ENCODE measurements at places on chromosomes 1 and 21.
A peak's percentile ranks its signal among the peaks of the same experiment; 100 is the strongest.

- no peak for DNase-seq
These were observed 3.9 kb upstream of the SFN start for GRCh38 chr1:26858891-26859640.

DNA sequence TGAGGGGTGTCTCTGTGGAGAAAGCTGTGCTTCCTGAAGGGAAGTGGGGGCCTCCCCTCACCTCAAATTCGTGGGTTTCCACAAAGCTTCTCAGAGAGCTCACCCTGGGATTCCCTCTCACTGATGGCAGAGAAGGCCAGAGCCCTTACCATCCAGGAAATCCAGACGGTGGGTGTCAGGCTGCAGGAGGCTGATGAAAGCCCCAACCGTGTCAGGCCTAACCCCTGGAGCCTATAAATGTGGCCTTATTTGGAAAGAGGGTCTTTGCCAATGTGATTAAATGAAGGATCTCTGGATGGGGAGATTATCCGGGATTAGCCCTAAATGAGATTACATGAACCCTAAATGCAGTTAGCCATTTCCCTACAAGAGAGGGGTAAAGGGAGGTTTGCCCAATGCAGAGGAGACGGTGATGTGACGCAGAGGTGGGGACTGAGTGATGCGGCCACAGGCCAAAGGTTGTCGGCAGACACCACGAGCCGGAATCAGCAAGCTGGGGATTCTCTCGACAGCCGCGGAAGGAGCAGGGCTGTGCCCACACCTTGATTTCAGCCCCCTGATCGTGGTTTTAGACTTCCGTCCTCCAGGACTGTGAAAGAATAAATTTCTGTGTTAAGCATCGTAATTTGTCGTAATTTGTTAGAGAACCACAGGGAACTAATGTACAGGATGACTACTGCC, 82.6 kb downstream of the TOMM20 start:
- DNase-seq, result no peak

GRCh38 chr1:8394456-8395321, 76.8 kb downstream of the SLC45A1 start:
- DNase-seq, result peak; percentile 25

DNA sequence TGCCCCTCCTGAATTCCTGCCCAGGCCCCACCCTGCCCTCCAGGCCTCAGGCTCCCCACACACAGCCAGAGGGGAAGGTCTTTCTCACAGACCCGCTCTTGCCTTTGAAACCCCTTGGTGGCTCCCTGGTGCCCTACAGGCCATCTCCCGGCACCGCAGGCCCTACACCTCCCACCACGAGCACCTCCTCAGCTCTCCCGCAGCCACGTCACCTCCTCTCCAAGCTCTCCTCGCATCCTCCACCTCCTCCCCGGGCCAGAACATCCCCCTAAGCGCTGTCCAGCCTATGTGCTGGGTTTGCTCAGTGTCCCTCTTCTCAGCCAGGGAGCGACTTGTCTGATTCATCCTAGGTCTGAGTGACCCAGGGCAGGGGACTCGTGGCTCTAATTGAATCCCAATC, 66.4 kb downstream of the DMRTB1 start:
- DNase-seq, result peak; percentile 12

GRCh38 chr1:6263716-6264115, 2.8 kb upstream of the GPR153 start:
- DNase-seq, result no peak

- DNase-seq, result no peak
These were observed 173.3 kb downstream of the CAMTA1 start for GRCh38 chr1:6958407-6959030.

DNA sequence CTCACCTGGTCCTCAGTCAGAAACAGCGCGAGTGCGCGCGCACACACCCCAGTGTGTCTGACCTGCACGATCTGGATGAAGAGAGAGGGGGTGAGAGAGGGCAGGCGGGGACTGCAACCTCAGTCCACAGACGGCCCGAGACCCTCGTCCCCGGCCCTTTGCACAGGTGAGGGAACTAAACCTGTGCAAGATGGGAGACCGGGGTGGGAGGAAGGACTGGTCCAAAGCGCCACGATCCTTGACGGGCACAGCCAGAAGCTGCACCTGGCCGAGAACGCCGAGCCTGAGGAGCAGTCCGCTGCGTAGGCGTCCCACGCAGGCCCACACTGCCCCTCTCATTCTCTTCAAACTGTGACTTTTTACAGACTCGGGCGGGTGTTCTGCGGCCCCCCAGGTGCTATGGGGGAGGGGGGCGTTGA, 519 bp upstream of the IQCC start:
- DNase-seq, result peak; percentile 13

DNA sequence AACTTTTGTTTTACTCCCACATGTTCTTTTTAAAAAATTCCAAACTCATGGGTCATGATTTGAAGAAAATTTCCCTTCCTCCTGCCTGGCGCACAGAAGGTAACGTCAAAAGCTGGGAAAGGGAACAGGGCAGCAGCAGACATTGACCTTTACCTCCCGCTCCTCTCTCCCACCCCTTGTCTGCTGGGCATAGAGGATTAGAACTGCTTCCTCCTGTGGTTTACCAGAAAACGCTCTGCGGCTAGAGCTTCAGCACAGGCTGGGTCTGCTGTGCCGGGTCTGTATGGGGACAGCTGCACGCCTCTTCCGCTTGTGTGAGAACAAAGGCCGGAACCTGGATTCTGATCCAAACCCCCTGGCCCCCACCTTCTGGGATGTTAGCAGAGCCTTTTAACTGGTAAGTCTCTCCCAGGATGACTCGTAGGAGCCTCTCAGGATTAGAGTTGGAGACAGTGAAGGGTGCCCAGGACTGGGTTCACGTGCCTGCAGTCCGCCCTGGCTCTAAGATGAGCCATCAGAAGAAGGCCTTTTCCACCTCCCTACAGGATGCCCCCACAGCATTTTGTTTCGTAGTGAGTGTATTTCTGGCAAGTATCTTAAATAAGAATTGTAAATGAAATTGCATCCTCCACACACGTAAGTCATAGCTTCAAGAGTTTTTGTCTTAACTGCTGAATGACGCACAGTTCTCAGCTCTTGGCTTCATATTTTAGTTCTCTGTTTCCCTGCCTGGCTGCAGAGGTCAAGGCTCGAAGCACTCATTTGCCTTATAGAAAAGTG, 5.2 kb downstream of the H6PD start:
- no peak for DNase-seq

GRCh38 chr1:116218922-116219321, 107.7 kb downstream of the MAB21L3 start:
- DNase-seq, result no peak

- no peak for DNase-seq
These were observed 165.3 kb downstream of the COL24A1 start for GRCh38 chr1:85991261-85991660.

DNA sequence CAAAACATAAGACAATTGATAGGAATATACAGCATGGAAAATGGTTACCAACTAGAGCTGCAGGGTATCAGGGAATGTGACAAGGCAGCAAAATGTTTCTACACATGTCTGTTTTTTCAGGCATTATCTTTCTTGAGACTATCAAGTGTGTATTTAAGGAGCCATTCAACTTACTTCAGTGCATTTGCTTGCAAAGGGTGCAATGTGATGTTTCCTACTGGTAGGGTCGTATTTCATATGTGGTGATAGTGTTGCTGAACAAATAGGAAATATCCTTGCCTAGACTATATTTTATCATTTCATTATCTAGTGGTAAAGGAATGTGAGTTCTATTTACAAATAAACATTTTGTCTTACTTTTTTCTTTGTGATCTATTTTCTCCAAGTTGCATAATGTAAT, 42.4 kb downstream of the PTPRC start:
- DNase-seq, result no peak

DNA sequence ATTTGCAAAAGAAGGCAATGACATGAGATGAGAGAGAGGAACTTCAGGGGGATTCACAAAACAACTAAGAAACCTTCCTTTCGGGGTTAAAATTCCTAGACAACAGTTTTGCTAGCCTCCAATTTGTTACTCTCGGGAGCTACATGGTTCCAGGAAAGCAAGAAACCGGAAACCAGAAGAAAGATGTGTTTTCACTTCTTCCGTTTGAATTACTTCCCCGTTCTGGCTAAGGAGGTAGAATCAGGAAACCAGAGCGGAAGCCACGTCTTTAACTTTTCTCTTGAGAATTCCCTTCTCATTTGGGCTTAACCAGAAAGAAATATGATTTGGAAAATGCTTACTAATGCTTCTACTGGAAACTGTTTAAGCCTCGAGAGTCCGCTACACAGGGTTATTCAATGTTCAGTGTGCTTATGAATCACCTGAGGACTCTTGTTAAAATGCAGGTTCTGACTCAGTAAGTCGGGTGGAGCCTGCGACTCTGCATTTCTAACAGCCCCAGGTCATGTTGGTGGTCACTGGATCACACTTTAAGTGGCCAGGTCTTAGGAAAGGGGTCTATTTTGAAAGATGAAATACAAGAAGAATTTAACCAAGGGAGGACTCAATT, 43.5 kb upstream of the MCOLN3 start:
- no peak for DNase-seq

DNA sequence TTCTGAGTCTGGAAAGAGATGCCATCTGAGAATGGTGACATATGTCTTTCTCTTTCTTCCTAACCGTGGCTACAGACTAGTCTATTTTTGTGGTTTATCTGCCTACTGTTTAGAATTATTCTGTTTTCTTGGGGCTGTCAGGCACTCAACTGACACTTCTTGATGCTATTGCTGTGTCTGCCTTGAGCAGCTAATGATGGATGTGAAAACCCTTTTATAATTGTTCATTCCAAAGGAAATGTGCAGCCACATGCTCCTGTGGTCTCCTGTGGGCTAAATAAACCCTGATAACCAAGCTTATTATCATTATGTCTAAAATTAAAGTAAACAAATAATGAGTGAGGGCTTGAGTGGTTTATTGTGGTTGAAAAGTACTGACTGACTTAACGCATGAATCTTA, 52.7 kb upstream of the CXADR start:
- no peak for DNase-seq

GRCh38 chr1:14897080-14897449, 256.5 kb upstream of the TMEM51 start:
- no peak for DNase-seq

DNA sequence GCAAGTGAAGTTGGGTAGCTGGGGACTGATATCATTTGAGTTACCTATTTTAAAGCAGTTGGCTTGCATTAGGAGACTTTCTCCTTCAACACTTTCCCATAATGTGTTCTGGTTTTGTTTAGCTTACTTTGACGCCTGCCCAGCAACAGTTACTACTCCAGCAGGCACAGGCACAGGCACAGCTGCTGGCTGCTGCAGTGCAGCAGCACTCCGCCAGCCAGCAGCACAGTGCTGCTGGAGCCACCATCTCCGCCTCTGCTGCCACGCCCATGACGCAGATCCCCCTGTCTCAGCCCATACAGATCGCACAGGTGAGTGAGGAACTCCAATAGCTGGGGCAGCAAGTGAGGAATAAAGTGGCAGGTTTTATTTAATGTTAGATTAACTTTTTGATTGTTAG, 144.3 kb downstream of the CD247 start:
- DNase-seq, result no peak

DNA sequence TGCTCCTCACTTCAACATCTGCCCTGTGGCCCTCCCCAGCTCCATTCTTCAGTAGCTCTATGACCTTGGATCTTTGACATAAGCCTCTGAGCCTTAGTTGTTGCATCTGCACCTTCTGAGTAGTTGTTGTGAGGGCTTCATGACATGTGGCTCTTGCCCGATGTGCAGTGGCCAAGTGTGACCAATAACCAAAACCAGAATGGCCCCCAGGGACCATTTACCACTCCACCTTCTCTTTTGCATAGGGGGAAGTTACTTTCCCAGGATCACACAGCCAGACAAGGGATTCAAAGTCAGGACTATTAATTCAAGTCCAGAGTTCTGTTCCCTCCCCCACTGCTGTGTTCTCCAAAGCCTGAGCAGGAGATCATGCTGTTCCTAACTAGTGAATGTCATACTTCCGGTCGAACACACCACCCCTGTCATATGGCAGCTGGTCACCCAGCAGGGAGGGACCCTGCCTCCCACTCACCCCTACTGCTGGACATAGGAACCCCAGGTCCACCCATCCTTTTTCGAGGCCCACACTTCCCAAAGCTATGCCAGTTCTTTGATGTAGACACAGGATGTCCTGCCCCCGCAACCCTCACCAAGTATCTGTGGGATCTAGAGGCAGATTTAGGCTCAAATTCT, 4.0 kb downstream of the FGR start:
- no peak for DNase-seq

DNA sequence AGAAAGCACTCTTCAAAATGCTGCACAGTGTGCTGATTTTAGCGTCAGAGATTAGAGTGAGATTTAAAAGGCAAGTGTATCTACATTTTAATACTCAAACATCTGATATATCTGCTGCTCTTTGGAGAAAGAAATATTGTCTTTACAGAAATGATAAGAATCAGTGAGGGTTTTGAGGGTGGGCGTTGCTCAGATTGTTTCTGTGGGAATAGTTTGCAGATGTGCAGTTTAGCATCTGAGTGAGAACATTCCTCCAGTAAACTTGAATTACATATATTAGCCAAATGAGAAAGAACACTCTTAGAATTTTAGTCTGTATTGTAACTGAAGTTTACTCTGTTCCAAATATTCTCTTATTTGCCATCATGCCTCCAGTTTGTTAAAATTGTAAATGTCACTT, 549.2 kb downstream of the NEGR1 start:
- DNase-seq, result no peak

DNA sequence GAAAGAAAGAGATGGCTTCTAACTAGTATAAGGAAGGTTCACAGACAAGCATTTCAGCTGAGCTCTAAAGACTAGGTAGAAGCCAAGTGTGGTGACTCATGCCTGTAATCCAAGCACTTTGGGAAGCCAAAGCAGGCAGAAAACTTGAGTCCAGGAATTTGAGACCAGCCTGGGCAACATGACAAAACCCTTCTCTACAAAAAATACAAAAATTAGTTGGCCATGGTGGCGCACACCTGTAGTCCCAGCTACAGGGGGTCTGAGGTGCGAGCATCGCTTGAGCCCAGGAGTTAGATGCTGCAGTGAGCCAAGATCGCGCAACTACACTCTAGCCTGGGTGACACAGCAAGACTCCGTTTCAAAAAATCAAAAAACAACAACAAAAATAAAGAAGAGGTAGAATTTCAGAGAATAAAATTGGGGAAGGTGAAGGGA, 27.8 kb downstream of the FBXO42 start:
- peak; percentile 6 for DNase-seq
